ENCODE measurements at places on chromosomes 16 and 17. TPM values are rescaled to one million over a fixed set of nuclear protein-coding genes. Genes with fewer than 3 reads are reported as not detected.

Gene DHX38
- total RNA-seq: 38.6 TPM

Gene HS3ST3B1
- total RNA-seq: 2.2 TPM

Gene KRTAP2-2
- not detected for total RNA-seq

Gene TK1
- total RNA-seq: 0.43 TPM

Gene DPEP3
- not detected for total RNA-seq

Gene CLDN6
- total RNA-seq: 4.8 TPM

Gene SYNGR3
- 4.7 TPM for total RNA-seq

Gene ABCA10
- total RNA-seq: 0.85 TPM

Gene NACA2
- total RNA-seq: not detected

Gene PIPOX
- 1.2 TPM for total RNA-seq

Gene IL32
- total RNA-seq: 1.1 TPM

Gene MT1H
- not detected for total RNA-seq

Gene ZNF423
- under 0.01 TPM for total RNA-seq

Gene EVPLL
- 4.0 TPM for total RNA-seq

Gene CDYL2
- 7.0 TPM for total RNA-seq

Gene SERPINF2
- 2.2 TPM for total RNA-seq

Gene CX3CL1
- not detected for total RNA-seq

Gene MAF
- total RNA-seq: 39.0 TPM
